Stimulated activated CD4-positive, alpha-beta T cell treated with anti-CD3 and anti-CD28 coated beads, Interleukin-12 subunit alpha, Interleukin-12 subunit beta, amount 100 ng/mL, for 48 hours (primary cell): ENCODE measurements at places on chromosomes 7 and 10.

DNA sequence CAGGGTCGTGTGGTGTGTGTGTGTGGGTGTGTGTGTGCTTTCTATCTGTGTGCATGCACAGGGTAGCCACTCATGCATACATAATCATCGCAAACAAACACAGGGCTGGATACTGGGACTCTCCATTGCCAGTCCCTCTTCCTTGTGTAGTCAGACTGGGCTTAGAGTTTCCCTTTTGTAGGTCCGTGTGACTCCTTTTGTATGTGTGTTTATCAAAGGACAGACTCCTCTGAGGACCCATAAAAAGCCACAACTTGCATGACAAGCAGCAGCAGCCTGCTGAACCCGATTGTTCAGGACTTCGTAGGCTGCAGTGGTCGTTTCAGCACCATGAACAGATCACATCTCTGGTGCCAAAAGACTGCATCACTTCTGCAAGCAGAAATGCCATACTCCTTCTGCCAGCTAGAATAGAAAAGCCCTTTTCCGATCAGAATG is 895 bp downstream of the VSTM2A start:
- DNase-seq: no peak

- DNase-seq: no peak
These were observed 94.1 kb downstream of the PFKFB3 start for GRCh38 chr10:6296828-6297251.

GRCh38 chr7:118158766-118159165 is 25.2 kb upstream of the LSM8 start:
- DNase-seq: no peak

DNA sequence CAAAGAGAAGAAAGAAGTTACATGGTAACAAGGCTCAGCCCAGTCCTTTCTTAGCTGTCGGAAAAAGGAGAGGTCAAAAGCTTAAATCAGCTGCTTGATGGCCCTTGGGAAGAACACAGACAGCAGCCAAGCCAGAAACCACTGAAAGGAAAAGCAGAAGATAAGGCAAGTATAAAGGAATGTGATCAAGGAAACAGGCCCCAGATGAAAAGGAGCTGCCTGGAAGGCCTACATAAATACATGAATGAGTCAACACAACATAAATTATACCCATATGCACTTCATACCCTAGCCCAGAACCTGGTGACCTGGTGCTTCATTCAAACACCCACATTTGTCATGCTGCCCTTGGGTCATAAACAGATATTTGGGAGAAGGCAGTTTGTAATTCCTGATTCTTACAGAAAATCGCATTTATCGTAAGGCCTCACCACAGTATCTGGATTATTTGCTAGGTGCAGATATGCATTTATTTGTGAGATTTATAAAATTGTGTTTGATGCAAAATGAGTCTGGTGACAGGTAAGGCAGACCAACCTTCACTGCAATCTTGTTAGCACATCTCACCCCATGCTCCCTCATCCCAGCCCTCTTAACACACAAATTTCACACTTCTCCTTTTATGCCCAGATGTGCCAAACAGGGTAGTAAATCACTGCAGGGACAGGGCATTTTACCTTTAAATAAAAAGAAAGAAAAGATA is 94.9 kb upstream of the KCNIP2 start:
- DNase-seq: no peak

GRCh38 chr7:5425507-5426225 is 2.0 kb upstream of the TNRC18 start:
- no peak for DNase-seq

GRCh38 chr7:48466713-48467112 is 295.5 kb downstream of the ABCA13 start:
- no peak for DNase-seq
